Stimulated activated CD8-positive, alpha-beta memory T cell treated with anti-CD3 and anti-CD28 coated beads, Interleukin-15, amount 100 ng/mL, for 24 hours (primary cell): ENCODE measurements at places on chromosomes 3 and 15.

DNA sequence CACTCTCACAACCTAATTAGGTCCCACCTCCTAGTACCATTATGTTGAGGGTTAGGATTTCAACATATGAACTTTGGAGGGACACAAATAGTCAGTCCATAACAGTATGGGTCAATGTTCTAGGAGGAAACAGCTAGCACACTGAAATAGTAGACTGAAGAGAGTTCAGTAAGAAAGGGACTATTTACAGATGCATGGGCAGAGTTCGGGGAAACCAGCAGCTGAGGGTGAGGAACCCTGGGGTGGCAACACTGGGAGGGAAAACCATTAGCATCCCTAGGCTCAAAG, 78.0 kb upstream of the PXYLP1 start:
- DNase-seq = no peak

GRCh38 chr3:144660186-144660585, 688.6 kb downstream of the DIPK2A start:
- no peak for DNase-seq

DNA sequence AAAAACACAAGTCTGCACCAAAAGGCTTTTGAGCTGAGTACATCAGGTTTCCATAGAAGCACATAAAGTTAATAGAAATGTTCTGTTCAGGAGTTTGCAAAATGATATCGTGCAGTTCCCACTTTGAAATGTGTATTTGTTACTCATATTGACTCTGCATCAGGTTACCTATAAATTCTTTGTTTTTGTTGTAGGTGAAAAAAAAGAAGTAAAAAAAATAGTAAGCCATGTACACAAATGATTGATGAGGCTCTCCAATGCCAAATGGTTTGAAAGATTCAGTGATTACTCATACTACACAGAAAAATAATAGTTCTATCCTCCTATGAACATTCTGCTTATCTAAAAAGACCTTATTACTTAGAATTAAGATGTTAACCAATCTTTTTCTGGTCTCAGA, 287.3 kb upstream of the MME start:
- DNase-seq = no peak

DNA sequence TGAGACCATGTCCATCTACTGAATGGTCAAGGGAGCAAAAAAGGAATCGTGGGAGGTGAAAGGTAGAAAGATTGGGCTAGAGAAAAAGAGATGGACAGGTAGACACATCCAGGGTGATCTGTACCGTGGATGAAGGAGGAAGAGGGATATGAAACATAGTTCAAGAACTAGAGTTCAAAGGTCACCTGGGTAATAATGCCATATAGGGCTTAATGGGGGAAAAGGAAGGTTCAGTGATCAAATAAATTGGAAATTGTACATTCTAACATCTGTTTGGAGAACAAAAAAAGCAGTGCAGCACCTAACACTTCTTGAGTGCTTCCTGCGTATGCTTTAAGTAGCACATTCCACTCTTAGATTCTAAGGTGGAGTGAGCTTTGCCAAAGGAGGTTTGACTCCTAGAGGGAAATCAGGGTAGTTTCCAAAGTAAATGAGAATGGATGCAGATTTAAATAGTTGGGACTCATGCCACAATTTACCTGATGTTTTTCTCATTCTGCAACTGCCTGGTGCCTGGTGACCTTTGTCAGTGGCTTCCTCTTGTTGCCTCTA, 46.6 kb downstream of the MITF start:
- DNase-seq = no peak

DNA sequence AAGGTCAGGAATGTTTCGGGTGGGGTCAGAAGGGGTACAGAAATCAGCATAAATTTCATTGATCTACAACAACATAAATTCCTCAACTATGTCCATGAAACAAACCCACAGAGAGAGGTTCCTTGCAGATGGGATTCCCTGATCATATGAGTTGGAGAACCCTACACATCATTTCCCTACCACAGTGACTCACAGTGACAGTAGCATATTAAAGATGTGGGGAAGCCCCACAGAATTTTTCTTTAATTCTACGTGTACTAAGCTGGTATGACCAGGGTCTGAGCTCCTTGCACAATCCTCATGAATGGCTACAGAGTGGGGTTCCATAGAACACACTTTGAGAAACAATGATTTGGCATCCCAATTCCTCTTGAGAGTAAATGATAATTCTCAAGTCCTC, 116.9 kb upstream of the RAD18 start:
- DNase-seq = no peak

DNA sequence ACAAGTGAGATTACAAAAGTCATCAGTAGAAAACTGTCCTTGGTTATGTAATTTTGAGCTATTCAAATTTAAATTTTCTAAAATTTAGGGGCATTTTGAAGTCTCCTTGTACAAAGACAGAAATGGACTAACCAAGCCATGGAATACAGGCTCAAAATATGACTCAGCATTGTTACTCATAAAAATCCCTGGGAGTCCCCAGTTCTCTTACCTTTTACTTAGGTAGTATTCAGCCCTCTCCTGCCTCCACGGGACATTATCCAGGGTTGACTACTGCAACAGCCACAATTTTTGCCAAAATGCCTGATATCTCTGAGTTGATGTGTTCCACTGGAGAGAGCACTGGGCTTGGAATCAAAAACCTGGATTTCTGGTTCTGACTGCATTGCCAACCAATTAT, 25.0 kb downstream of the CLDN18 start:
- DNase-seq = no peak

DNA sequence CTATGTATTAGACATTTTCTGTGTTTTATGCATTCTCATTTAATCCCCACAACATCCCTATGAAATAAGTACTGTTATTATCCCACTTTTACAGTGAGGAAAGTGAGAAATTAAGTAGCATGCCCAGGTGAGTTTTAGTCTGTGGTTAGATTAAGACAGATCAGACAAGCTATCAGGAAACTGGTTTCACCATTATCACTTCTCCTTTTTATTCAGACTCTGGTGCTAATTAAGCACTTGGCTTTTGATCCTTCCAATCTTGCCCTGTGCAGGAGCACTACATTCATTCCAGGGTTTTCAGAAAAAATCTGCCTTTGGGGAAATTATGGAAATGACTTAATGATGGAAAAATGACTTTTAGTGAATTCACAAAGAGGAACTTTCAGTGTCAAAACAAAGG, 115.2 kb downstream of the TMEM108 start:
- DNase-seq = no peak

GRCh38 chr3:65409176-65409569, 629.5 kb downstream of the MAGI1 start:
- no peak for DNase-seq

DNA sequence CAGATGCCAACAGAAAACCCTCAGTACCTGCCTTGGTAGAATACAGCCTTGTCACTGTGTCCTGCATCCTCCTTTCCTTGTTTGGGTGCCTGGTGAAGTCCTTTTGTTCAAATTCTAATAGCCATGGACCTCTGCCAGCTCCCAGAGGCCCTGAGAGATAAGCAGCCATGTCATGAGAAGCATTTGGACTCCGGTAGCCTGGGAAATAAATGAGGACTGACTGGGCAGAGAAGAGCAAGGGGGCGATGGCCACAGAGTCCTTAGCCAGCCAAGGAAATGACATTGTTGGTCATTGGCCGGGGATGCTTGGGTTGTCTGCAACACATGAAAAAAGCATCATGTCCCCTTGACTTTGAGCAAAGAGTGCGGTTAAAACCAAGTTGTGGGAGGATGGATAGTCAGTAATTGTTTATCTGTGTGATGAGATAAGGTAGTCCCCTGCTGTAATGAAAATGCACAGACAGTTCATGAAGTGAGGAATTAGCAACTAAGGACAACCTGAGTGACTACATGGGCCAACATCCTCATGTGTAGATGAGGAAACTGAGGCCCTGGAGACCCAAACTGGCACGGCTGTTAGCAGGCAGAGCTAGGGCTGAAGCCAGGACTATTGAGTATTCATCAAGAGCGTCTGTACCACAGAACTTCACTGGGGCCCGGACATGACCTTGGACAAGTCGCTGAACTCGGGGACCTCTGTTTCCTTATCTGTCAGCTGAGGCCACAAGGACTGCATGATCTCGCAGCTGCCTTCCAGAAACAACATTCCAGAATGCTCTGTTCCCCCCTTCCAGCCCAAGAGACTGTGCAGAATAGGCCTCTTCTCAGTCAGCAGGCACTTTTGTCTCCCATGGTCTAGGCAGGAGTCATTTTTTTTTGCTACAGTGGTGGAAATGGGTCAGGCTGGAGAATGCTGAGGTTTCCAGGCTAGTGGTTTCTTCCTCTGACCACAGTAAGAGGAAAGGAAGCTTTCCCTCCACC, 90.5 kb upstream of the CTDSPL start:
- DNase-seq = no peak

DNA sequence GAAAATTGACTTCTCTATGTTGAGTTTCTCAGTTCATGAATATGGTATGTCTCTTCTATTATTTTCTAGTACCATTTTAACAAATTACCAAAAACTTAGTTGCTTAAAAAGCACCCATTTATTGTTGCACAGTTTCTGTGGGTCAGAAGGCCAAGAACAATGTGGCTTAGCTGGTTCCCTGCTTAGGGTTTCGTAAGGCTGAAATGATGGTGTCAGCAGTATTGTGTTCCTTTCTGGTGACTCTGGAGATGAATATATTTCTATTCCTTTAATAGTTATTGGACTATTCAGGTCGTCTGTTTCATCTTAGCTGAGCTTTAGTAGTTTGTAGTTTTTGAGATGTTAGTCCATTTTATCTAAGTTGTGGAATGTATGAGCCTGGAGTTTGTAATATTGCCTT, 44.9 kb downstream of the IL1RAP start:
- DNase-seq = no peak

- DNase-seq = no peak
Measured at GRCh38 chr3:159727506-159727905, 261.1 kb upstream of the IL12A start.

DNA sequence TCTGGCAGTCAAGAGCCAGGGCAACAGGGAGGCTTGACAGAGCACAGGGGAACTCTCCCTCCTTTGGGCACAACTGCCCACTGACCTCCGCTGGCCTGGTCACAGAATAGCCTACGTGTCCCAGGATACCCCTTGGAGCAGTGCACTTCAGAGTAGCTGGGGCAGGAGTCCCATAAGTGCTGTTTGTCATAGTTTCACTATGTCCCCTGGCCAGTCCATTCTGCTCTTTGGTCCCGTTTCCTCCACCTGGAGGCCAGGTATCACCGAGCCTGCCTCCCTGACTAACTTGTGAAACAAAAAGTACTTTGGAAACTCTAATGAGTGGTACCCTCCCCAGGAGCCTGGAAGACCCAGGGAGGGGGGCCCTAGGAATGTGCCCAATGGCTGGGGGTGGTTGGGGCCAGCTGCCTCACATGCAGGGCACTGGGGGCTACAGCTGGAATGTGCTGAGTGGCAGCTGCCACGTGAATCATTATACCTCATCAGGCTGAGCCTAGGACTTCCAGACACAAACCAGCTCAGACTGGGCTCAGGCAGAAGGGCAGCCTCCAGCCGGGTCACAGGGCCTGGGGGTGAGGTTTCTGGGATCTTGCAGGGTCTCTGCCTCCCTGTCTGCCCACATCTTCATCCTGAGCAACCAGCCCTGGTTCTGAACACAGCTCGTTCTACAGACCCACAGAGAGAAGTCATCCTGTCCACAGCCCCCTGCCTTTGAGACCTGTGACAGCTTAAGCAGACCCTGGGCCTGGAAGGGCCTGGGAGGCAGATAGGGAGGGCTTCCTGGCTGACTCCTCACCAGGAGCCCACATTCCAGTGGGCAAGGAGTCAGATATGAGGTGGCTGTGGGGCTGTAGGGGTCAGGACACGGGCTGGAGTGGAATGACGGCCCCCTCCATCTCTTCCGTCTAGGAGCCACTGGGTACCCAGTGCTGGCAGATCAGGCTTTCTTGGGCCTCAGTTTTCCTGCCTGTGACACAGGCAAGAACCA, 914 bp upstream of the PTH1R start:
- DNase-seq = no peak

- no peak for DNase-seq
Measured at GRCh38 chr15:97745481-97746071, 214.9 kb upstream of the ARRDC4 start.

GRCh38 chr3:34261001-34261385, 462.6 kb downstream of the PDCD6IP start:
- no peak for DNase-seq

DNA sequence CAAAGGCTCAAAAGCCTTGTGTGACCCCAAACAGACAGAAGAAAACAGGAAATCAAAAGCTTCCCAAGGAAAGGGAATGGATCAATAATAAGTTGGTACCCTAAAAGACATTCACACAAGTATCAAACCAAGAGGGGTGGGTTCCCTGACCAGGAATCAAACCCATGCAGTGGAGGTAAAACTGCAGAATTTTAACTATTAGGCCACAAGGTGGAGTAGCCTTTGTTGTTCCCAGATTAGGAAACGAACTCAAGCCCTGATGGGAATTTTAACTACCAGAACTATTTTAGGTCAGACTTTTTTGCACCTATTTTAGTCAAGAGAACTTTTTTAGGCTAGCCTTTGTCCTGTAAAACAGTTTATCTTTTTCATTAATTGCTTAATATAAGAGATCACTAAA, 31.4 kb downstream of the SETMAR start:
- no peak for DNase-seq

DNA sequence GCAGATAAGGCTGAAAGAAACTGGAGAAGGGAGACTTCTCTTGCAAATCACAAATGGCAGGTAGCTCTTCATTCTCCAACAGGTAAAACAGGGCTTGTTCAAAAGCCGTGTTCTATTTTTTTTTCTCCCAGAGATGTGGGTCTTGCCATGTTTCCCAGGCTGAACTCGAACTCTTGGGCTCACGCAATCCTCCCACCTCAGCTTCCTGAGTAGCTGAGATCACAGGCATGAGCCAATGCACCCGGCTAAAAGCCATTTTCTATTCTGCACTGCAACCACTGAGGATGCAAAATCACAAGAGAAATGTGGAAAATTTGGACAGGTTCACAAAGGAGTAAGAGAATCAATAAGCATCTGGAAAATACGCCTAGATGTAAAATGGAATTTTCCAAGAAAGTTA, 19.5 kb downstream of the EIF4E3 start:
- no peak for DNase-seq

- no peak for DNase-seq
Measured at GRCh38 chr15:56783857-56784661, 50.8 kb upstream of the ZNF280D start.

- DNase-seq = no peak
Measured at GRCh38 chr15:91885714-91886270, 32.3 kb downstream of the SLCO3A1 start.
